Astrocyte (in vitro differentiated cells and primary cell): ENCODE measurements at places on chromosomes 12 and 14. TPM values are rescaled to one million over a fixed set of nuclear protein-coding genes. Genes with fewer than 3 reads are reported as not detected.

- DNase-seq, result no peak
- no peak overlapping the region for H3K4me3 ChIP-seq
- H3K4me1 ChIP-seq, result peaks cover 3% of the 10 kb centered on the region
- no peaks in the 10 kb centered on the region for H3K27me3 ChIP-seq
Observed at GRCh38 chr14:62939970-62940369, 105.3 kb downstream of the KCNH5 start.

DNA sequence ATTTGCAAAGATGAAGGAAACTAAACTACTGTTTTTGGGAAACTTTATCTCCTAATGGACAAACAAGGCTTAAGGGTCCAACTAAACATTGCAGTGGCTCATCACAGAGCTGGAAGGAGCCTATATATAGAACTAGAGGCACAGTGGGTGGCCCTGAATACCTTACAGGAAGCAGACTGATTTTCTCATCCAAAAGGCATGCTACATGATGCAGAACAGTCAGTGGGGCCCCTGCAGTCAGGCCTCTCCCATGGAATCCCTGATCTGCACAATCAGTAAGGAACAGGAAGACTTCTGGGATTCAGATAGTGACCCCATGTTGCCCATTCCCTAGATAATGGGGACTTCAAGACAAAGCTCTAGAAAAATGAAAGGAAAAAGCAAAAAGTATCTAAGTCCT is 1.9 kb upstream of the LLPH start:
- peak; percentile 82 for DNase-seq
- peak overlapping the region; percentile 60 for H3K27ac ChIP-seq
- peaks cover 15% of the 10 kb centered on the region for H3K4me1 ChIP-seq
- no peak overlapping the region for H3K4me3 ChIP-seq
- H3K27me3 ChIP-seq, result no peaks in the 10 kb centered on the region

DNA sequence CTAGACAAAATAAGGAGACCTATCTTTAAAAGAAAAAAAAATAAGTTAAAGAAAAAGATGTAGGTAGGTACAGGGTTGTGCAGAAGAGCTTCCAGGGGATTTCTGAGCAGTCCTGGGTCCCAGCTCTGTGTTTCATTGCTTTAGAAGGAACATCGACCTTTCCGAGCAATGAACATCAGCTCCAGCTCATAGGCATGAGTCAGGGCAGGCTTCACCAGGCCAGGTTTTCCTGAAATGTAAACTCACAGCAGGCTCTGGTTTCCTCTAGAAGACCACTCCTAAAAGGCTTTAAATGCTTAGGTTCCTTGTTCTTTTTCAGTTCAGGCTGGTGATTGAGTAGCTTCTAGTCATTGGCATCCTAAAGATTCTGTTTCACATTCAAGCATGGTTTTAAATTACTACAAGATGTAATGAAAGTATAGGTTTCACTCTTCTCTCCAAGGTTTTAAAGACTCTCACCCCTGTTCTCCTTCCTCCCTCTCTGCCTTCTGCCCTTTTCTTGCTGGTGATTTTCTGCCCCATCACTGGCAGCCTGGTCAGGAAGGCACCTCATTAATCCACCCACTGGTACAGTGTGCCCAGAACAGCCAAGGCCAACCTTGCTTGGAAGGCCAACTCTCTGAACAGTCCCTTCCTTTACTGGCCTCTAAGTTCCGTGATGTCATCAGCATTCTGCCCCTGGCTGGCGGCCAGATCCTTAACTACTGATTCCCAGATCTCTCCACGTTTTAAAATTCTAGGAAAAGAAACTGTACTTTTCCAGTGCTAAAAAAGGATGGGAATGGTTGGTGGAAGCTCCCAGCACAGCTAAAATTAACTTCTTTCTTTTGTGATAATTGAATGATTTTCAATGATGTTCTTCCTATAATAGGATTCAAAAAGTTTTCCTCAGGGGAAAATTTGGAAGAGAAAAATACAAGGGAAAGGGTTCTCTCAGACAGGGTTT is 109.4 kb upstream of the HIF1A start:
- peaks cover 40% of the 10 kb centered on the region for H3K4me1 ChIP-seq
- peak; percentile 75 for DNase-seq
- H3K36me3 ChIP-seq, result no peaks in the 10 kb centered on the region
- H3K4me3 ChIP-seq, result no peak overlapping the region

DNA sequence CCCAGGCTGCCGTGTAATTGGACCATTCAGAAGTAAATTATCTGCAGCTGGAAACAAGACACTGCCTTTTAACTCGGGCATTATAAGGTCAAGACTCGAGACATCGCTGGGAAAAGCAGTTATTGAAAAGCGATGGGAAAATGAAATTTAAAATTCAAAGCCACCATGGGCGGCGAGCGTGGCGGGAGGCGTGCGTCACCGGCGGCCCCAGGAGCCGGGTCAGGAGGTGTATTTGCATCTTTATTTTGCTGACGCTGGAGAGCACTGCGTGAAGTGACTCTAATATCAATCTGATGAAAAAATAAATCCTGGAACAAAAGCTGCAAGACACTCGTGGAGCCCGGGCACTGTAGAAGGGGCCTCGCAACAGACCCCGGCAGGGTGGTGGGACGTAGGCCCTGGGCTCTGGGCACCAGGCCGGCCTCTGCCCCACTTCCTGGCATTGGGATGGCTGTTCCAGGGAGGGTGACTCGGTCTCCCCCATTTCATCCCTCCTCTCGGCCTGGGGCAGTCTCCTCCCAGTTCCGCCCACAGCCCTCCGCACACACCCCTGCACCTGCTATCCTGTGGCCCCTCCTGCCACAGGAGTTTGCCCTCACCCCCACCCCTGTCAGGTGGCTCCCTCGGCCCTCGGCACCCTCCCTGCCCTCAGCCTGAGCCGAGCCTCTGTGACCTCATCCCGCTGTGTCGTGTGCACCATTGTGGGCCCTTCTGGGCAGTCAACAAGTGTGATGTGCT is 196.2 kb downstream of the KIF26A start:
- no peaks in the 10 kb centered on the region for H3K4me1 ChIP-seq
- H3K27ac ChIP-seq, result no peak overlapping the region
- DNase-seq, result no peak
- H3K4me3 ChIP-seq, result no peak overlapping the region
- H3K27me3 ChIP-seq, result peaks cover 3% of the 10 kb centered on the region

DNA sequence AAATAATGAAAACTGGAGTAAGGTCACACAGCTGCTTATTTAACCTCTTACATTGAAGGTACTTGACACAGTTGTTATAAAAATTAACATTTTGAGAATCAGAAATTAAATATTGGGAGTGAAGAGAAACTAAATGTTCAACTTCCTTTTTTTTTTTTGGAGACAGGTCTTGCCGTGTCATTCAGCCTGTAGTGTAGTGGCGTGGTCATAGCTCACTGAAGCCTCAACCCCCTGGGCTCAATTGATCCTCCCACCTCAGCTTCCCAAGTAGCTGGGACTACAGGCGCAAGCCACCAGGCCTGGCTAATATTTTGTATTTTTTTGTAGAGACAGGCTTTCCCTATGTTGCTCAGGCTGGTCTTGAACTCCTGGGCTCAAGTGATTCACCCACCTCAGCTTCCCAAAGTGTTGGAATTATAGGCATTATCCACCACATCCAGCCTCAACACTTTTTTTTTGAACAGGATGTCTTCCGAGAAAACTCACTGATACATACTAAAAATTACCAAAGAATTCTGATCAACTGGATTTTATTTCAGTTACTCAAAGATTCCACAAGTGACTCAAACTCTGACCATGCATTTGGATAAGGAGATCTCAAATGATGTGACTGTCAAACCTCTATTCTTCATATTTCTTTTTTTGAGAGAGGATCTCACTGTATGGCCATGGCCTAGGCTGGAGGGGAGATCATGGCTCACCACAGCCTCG is 35.4 kb downstream of the SGPP1 start:
- H3K36me3 ChIP-seq, result no peaks in the 10 kb centered on the region
- no peaks in the 10 kb centered on the region for H3K27me3 ChIP-seq
- H3K4me3 ChIP-seq, result no peak overlapping the region
- peak; percentile 2 for DNase-seq

DNA sequence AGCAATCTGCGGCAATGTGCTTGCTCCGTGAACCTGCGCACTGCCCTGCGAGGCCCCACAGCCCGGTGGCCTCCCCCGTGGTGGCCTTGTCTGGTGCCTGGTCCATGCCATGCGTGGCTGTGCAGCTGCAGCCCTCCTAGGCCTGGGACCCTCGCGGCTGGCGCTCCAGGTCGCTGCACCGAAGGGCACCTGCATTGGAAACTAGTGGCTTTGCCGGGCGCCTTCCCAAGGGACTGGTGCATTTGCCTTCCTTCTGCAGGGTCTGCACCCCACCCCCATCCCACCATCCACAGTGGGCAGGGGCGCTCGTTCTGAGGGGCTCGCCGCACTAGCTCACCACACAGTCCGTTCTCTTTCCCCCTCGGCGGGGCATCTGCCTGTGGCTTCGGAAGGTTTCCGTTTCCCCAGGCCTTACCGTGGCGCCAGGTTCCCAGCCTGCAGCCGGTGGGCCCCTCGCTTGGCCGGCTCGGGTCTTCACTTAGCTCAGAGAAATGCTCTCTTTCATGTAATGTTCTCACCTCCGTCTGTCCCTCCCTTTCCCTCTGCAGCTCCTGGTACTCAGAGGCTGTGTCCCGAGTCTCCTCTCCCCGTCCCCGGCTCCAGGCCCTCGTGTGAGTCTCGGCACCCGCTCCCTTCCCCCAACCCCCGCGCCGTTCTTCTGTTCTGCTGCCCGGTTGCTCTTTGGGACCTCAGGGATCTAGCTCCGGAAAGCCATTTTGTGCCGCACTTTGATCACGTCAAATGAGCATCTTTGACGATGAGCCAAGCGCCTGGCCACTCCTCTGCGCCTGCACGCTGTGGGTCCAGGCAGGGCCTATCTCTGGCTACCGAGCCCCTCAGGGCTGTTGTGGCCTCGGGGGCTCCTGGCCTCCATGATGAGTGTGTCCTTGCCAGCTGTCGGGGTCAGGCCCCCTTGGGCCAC is 31.9 kb downstream of the JAG2 start:
- H3K27ac ChIP-seq, result no peak overlapping the region
- H3K27me3 ChIP-seq, result peaks cover 8% of the 10 kb centered on the region
- no peaks in the 10 kb centered on the region for H3K4me1 ChIP-seq
- DNase-seq, result no peak

- no peaks in the 10 kb centered on the region for H3K36me3 ChIP-seq
- no peaks in the 10 kb centered on the region for H3K27me3 ChIP-seq
- H3K4me3 ChIP-seq, result no peak overlapping the region
- DNase-seq, result no peak
- H3K27ac ChIP-seq, result no peak overlapping the region
Observed at GRCh38 chr12:69846976-69847375, 21.9 kb downstream of the MYRFL start.

- H3K27me3 ChIP-seq, result no peaks in the 10 kb centered on the region
- no peaks in the 10 kb centered on the region for H3K4me1 ChIP-seq
- DNase-seq, result no peak
- H3K4me3 ChIP-seq, result no peak overlapping the region
- H3K27ac ChIP-seq, result no peak overlapping the region
Observed at GRCh38 chr12:131152587-131152986, 198.9 kb downstream of the ADGRD1 start.

DNA sequence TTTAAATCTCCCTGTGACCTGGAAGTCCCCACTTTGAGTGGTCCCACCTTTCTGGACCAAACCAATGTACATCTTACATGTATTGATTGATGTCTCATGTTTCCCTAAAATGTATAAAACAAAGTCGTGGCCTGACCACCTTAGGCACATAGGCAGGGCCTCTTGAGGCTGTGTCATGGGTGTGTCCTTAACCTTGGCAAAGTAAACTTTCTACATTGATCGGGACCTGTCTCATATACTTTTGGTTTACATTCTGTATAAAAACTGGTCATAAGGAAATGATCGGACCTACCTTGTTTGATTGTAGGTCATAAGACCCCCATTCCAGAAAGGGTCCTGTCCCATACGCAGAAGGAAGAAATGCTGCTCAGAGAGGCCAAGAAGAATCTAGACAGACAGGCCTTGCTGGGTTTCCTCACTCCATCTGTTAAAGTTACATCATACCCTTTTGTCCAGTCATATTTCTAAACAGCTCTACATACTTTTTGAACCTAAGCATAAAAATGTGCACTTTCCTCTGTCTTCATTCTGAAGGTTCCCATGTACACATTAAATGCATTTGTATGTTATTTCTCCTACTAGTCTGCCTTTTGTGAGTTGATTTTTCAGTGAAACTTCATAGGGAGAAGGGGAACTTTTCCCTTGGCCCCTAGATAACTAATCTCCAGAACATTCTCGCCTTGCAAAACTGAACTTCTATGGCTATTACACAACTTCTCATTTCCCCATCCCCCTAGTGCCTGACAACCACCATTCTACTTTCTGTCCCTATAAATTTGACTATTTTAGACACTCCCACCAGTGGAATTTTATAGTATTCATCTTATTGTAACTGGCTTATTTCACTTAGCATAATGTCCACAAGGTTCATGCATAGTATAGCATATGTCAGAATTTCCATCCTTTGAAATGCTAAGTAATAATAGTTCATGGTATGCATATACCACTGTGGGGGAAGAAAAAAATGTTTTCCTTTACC is 30.2 kb upstream of the CPM start:
- no peaks in the 10 kb centered on the region for H3K4me1 ChIP-seq
- no peaks in the 10 kb centered on the region for H3K36me3 ChIP-seq
- no peaks in the 10 kb centered on the region for H3K27me3 ChIP-seq
- H3K4me3 ChIP-seq, result no peak overlapping the region
- DNase-seq, result no peak

- no peak overlapping the region for H3K27ac ChIP-seq
- H3K36me3 ChIP-seq, result no peaks in the 10 kb centered on the region
- H3K27me3 ChIP-seq, result no peaks in the 10 kb centered on the region
- H3K4me3 ChIP-seq, result no peak overlapping the region
- peaks cover 6% of the 10 kb centered on the region for H3K4me1 ChIP-seq
Observed at GRCh38 chr14:69695322-69696203, 71.4 kb upstream of the SRSF5 start.

KRT75 gene
- not detected in 2 replicates for total RNA-seq

RILPL1 gene
- total RNA-seq, result 23.0 and 23.1 TPM in 2 replicates

LYZ gene
- 0.31 and 0.45 TPM in 2 replicates for total RNA-seq

CCDC197 gene
- not detected in 2 replicates for total RNA-seq
